ENCODE measurements at places on chromosomes 4 and X.

DNA sequence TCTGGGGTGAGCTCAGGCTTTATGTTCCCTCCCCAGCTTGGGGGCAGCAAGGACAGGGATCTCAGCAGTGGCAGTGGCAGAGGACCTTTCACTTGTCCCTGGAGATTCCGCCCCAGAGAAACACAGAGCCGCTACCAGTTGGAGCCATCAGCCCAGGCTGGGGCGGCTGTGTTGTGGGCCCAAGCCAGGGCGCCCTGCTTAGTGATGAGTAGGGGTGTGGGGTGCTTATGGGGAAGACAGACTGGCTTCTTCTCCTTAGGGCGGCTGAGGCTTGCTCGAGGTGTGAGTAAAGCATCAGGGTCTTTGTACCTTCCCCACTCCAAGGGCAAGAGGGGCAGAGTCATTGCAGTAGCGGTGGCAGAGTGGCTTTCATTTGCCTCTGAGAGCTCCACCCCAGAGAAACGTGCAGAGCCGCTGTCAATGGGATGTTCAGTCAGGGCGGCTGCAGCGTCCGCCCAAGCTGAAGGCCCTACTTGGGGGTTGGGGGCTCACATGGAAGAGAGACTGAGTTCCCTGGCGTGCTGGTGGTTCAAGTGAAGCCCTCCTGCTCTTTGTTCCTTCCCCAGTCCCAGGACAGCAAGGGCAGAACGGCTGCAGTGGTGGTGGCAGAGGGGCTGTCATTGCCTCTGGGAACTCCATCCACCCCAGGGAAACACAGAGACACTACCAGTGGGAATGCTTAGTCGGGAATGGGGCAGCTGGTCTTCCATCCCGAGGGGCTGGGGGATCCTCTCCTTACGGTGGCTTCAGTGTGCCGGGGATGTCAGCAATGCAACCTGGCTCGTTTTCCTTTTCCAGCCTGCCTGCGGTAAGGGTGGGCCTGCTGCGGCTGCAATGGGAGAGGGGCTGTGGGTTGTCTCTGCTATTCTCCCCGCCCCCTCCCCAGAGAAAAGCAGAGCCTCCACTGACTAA lies 2142.5 kb upstream of the TENM3 start:
- no peak for DNase-seq

GRCh38 chr4:4558881-4559280 lies 17.0 kb upstream of the STX18 start:
- no peak for DNase-seq

DNA sequence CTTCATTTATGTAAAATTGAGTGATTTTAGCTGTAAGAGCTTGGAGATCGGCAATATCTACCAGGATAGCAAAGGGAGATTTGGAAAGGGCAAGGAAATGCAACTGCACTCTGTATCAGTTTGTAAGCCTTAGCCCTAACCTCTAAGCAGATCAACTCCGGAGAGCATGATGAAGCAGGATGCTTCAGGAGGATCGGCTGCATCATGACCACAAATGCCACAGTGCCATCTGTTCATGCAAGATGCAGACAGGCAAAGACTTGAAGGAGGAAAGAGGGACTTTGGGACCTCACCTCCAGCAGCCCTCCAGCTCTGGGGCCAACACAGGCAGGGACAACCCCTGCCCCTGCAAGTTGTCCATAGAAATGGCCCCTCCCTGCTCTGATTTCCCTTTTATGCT lies 377.6 kb upstream of the GATB start:
- DNase-seq = no peak

- no peak for DNase-seq
Observed at GRCh38 chr4:184792950-184793555, 32.7 kb downstream of the ACSL1 start.

DNA sequence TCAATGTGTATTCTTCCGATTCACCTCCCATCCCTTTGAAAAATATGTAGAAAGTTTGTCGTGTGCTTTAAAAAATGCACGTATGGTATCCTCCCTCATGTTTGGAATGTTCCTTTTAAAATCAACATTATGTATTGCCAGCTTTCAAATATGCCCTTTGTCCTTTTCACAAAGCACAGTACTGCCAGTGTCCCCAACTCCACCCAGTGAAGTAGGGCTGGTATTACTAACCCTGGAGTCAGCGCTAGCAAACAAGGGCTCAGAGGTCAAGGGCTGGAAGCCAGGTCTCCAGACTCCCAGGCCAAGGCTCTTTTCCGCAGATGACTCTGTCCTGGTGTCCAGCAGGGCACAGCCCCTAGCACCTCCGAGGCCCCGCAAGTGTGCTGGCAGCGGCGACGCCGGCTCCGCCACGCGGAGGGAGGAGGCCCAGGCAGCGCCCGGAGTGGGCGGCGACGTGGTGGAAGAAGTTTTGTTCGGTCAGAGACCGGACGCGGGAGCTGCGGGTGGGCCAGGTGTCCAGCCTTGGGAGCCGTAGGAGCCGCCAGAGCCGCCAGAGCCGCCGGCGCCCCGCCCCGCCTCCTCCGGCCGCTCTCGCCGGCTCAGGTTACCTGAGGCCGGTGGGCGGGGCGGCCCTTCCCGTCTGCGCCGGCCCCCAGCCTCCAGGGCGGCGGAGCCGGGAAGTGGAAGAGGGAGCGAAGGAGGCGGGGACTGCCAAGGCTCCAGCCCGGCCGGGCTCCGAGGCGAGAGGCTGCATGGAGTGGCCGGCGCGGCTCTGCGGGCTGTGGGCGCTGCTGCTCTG lies at the start of gene IL13RA1:
Gene IL13RA1 (plus strand): TSS at position 720 of the 799 bp plus-strand sequence. CDS start 33 bp downstream, at position 753.
- DNase-seq = no peak

DNA sequence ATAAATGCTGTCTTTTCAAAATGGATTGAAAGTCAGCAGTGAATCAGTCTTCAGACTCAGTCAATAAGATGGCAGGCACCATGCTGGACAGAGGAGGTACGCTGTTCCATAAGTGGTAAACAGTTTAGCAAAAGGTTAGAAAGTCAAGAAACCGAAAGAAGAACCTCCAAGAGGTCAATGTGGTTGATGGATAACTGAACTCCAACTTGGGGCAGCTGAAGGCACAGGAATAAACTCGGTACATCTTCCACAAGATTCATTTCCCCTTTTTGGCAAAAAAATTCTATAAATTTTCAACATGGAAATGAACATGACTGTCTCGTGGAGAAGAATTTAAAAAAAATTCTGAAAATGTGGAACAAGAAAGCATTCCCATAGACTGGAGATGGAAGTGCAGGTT lies 18.4 kb upstream of the SEL1L3 start:
- DNase-seq = no peak

- no peak for DNase-seq
Observed at GRCh38 chr4:172245516-172245915, 432.3 kb downstream of the GALNTL6 start.

- DNase-seq = no peak
Observed at GRCh38 chr4:176377780-176378179, 58.0 kb downstream of the SPCS3 start.

DNA sequence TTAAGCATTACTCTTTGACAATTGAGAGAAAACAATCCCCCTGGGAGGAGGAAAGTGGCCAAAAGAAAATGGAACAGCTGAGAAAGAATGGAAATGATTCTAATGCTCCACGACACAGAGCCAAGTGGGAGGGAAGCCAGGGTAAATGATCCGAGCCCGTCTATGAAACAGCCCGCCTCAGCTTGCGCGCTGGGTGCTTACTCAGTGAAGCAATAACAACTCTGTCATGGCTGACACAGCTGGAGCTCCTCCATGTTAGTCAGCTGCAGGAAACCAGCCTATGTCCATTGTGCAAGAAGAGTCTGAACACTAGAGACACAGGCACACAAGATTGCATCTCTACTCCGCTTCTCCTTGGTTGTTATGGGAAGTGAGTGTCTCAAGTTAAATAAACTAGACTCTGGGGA lies 19.3 kb downstream of the NOA1 start:
- DNase-seq = no peak

DNA sequence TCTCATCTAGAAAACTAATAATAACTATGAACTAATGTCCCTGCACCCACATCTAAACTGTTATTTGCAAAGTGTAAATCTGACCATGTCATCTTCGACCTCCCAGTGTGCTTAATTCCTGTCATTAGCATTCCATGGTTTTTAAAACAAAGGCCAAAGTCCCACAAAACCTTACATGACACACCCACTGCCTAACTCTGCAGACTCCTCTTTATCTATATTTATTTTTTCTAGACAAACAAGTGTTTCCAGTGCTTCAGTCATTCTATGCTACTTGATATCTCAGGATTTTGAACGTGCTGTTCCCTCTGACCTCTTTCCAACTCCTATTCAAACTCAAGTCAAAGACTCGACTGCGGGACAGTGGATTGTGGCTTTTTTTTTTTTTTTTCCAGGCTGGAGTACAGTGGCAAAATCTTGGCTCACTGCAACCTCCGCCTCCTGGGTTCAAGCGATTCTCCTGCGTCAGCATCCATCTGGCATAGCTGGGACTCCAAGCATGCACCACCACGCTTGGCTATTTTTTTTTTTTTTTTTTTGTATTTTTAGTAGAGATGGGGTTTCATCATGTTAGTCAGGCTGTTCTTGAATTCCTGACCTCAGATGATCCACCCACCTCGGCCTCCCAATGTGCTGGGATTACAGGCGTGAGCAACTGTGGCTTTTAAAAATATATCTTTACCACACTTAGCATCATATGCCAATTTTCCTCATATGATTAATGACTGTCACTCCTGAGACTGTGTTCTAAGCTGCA lies 1511.0 kb downstream of the ARAP2 start:
- no peak for DNase-seq

DNA sequence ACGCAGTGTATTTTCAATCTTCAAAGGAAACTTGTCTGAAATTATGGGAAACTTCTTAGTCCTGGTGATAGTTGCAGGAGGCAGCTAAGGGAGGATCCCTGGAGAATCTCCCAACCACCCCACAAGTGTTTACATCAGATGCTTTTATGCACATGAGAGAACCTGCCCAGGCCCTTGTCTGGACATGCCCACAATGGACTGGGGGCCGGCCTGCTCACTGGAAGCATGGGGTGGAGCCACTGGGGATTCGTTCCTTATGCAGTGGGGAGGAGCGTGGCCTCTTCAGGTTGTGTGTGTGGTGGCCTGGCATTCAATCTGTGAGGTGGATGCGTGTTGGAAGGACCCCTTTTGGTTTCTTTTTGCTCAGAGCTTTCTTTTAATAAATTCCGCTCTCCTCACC lies 398.7 kb upstream of the PPP1R2C start:
- DNase-seq = no peak

GRCh38 chr4:148263127-148263526 lies 179.1 kb downstream of the NR3C2 start:
- DNase-seq = no peak

GRCh38 chrX:24493740-24494581 lies 28.9 kb downstream of the PDK3 start:
- DNase-seq = no peak

DNA sequence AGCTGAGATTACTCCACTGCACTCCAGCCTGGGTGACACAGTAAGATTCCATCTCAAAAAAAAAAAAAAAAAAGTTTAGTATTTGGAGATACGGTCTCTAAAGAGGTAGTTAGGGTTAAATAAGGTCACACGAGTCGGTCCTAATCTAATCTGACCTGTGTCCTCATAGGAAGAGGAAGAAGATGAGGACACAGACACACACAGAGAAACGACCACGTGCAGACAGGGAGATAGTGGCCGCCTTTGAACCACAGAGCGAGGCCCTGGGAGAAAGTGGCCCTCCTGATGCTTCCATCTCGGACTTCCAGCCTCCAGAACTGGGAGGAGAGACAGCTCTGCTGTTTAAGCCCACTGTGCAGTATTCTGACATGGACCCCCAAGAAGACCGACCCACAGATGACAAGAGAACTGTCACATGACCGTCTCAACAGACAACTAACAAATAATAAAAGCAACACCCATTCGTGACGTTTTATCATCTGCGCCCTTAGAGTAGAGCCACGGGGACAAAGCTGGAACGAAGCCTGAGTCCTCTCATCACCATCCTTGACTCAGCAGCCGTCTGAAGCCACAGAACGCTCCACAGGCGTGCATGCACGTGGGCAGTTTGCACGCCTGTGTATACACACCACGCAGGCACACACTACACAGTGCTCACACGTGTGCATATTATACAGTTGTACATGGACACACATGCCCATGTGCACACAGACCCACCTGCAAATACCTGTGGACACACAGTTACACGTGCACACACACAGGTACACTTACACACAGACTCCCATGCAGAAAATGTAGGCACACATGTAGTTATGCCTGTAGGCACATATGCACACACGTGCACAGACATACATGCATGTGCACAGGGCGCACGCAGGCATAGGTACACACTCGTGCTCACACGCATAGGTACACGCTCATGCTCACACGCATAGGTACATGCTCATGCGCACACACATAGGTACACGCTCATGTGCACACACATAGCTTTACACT lies 51.7 kb downstream of the FAM53A start:
- DNase-seq = no peak

GRCh38 chrX:39638526-39638925 lies 459.2 kb downstream of the BCOR start:
- DNase-seq = no peak

DNA sequence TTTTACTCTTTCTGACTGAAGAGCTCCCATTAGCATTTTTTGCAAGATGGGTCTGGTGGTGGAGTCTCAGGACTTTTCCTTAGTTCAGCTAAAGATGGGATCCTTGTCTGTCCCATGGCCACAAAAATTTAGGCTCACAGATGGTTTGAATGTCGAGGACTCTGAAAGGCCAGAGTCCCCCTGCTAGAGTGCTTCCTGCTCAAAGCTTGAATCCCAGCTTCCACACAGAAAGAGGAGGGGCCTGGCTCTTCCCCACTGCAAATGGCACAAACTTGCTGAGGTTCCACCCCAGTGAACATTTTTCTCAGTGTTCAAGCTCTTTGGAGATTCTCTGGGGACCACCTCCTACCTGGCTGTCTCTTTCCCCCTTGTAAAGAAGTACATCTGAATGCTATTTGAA lies 64.7 kb upstream of the UGT2B15 start:
- DNase-seq = no peak

DNA sequence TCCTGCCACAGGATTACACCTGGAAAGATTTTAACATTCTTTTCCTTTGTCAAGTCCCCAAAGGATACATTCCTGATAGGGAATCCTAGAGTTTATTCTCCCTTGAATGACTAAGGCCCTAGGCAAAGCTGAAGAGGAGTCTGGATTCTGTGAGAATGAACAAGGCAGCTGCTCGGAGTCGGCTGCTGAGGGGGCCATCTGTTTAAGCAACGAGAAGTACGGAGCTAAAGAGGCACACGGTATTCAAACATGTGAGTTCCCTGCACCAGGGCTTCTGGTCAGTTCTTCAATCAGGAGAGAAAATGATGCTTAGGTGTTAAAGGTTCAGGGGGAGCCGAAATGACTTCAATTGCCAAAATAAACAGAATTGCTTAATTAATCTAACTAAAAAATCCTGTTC lies 97.6 kb downstream of the MGST2 start:
- no peak for DNase-seq

- DNase-seq = no peak
Observed at GRCh38 chrX:39398963-39399261, 597.7 kb downstream of the MID1IP1 start.

DNA sequence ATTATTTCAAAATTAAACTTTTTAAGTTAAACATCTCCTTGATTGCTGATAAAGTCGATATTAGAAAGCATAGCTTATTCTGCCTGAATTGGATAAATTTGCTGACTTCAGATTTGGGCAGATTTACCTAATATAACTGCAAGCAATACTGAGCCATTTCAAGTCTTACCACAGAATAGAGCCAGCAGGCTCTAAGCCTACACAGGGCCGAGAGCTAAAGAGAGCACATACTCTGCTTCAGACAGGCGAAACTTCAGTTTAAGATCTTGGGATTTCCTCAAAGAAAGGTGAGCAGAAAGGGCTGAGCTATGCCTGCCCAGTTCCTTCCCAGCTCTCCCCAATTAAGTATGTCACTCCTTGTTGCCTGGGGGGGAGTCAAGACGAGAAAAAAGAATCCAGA lies 240.6 kb upstream of the NOCT start:
- DNase-seq = no peak

Measured in CD4-positive, CD25-positive, alpha-beta regulatory T cell (primary cell).